HFFc6 (cell line): ENCODE measurements at places on chromosomes 7 and 10. TPM values are rescaled to one million over a fixed set of nuclear protein-coding genes. Genes with fewer than 3 reads are reported as not detected.

GRCh38 chr7:30791114-30791513, 19.9 kb downstream of the MINDY4 start:
- no peak for DNase-seq
- peaks cover 43% of the 10 kb centered on the region for H3K4me1 ChIP-seq
- peaks cover 9% of the 10 kb centered on the region for H3K36me3 ChIP-seq
- H3K4me3 ChIP-seq, result no peak overlapping the region
- peaks cover 2% of the 10 kb centered on the region for H3K27me3 ChIP-seq
- no peak overlapping the region for H3K27ac ChIP-seq

DNA sequence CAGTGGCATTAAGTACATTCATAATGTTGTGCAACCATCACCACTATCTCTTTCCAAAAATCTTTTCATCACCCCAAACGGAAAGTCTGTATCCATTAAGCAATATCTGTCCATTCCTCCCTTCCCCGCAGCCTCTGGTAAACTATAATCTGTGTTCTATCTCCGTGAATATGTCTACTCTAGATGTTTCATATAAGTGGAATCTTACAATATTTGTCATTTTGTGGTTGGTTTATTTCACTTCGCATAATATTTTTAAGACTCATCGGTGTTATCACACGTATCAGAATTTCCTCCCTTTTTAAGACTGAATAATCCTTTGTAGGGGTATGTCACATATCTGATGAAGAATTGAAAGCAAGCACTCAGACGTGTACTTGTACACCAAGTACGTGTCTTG, 86.0 kb upstream of the FGFR2 start:
- no peaks in the 10 kb centered on the region for H3K36me3 ChIP-seq
- no peaks in the 10 kb centered on the region for H3K4me1 ChIP-seq
- peaks cover 22% of the 10 kb centered on the region for H3K27me3 ChIP-seq

DNA sequence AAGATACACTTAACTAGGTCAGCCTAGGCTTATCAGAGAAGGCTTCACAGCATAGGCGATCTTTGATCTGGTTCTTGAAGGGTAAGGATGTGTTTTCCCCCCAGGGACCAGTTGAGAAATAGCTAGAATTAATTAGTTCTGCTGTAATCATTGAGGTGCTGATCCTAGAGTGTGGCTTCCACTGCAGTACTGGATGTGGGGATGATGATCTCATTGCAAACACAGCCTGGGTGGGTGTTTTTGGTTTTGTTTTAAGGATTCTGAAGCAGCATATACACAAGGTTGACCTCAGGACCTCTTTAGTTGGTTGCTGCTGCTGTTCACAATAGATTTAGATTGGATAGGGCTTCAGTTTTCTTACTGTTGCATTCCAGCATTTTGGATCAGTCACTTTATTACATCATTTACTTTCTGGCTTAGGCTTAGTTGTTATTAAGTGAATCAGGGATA, 159.7 kb downstream of the AUTS2 start:
- peaks cover 4% of the 10 kb centered on the region; the same call in 1 of the 2 replicates for H3K36me3 ChIP-seq
- no peaks in the 10 kb centered on the region for H3K27me3 ChIP-seq
- H3K27ac ChIP-seq, result no peak overlapping the region
- DNase-seq, result no peak
- H3K4me1 ChIP-seq, result no peaks in the 10 kb centered on the region

- H3K27me3 ChIP-seq, result peaks cover 5% of the 10 kb centered on the region
- peak overlapping the region; percentile 84 for H3K27ac ChIP-seq
- H3K36me3 ChIP-seq, result no peaks in the 10 kb centered on the region
- peaks cover 49% of the 10 kb centered on the region for H3K4me1 ChIP-seq
- DNase-seq, result peak; percentile 97
These were observed 232 bp upstream of the MICALL2 start for GRCh38 chr7:1459512-1459892.

- no peak for DNase-seq
- H3K27ac ChIP-seq, result no peak overlapping the region
- peaks cover 15% of the 10 kb centered on the region for H3K27me3 ChIP-seq
These were observed 83.1 kb downstream of the FZD1 start for GRCh38 chr7:91347290-91347689.

CYP26C1 gene
- total RNA-seq, result 0.05 to 0.20 TPM in 2 of 3 replicates, not detected in the other
